ENCODE measurements at places on chromosomes 2 and 18. TPM values are rescaled to one million over a fixed set of nuclear protein-coding genes. Genes with fewer than 3 reads are reported as not detected.

The RIT2 gene
- polyA plus RNA-seq, result not detected

The SIX2 gene
- not detected for polyA plus RNA-seq

The DUSP2 gene
- 323 TPM for polyA plus RNA-seq

The MZT2B gene
- 71.5 TPM for polyA plus RNA-seq

The TSPYL6 gene
- not detected for polyA plus RNA-seq

The ZNF396 gene
- polyA plus RNA-seq, result 0.50 TPM

The PTPRN gene
- polyA plus RNA-seq, result 0.04 TPM

The APCDD1 gene
- 0.79 TPM for polyA plus RNA-seq

The RFTN2 gene
- polyA plus RNA-seq, result not detected

The ACP1 gene
- polyA plus RNA-seq, result 70.2 TPM

The TLX2 gene
- polyA plus RNA-seq, result not detected

The STPG4 gene
- polyA plus RNA-seq, result 0.31 TPM

The ESCO1 gene
- polyA plus RNA-seq, result 15.3 TPM

DNA sequence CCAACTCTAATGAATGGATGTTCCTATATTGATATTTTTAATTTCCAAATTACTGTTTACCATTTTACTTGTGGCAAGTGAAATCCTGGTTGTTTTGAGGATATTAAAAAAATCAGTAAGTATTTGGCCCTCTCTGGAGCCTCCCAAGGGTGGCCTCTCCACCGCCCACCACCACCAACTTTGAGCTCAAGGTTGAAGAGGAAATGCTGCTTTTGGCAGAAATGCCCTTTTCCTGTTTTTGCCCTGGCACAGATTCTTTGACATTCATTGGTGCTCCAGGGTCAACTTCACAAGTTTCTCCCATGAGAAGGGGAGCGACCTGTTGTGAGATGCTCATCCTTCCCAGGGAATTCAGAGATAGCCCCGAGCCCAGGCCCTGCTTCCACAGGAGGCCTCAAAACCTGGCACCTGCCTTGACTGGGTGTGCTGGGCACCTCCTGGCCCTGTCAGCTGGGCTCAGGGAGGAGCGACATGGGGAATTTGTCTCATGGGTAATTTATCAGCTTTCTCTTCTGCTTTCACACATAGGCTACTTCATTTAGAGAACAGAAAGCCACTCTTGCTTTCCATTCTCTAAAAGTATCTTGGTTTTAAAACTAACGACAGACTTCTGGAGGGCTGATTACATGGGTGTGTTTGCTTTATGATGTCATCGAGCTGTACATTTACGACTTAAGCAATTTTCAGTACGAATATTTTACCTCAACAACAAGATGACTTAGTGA is 6.9 kb downstream of the CD8A start:
- peak; percentile 59 for DNase-seq
- H3K36me3 ChIP-seq, result no peaks in the 10 kb centered on the region
- no peaks in the 10 kb centered on the region for H3K27me3 ChIP-seq
- H3K4me3 ChIP-seq, result no peak overlapping the region
- H3K27ac ChIP-seq, result no peak overlapping the region

GRCh38 chr2:206031162-206031784 is 54.7 kb downstream of the INO80D start:
- no peaks in the 10 kb centered on the region for H3K4me1 ChIP-seq
- peaks cover 35% of the 10 kb centered on the region for H3K36me3 ChIP-seq
- no peak overlapping the region for H3K27ac ChIP-seq
- H3K27me3 ChIP-seq, result no peaks in the 10 kb centered on the region
- no peak for DNase-seq
- H3K4me3 ChIP-seq, result no peak overlapping the region

GRCh38 chr18:28514699-28515098 is 337.8 kb upstream of the CDH2 start:
- H3K27me3 ChIP-seq, result no peaks in the 10 kb centered on the region
- H3K36me3 ChIP-seq, result no peaks in the 10 kb centered on the region
- no peak for DNase-seq

DNA sequence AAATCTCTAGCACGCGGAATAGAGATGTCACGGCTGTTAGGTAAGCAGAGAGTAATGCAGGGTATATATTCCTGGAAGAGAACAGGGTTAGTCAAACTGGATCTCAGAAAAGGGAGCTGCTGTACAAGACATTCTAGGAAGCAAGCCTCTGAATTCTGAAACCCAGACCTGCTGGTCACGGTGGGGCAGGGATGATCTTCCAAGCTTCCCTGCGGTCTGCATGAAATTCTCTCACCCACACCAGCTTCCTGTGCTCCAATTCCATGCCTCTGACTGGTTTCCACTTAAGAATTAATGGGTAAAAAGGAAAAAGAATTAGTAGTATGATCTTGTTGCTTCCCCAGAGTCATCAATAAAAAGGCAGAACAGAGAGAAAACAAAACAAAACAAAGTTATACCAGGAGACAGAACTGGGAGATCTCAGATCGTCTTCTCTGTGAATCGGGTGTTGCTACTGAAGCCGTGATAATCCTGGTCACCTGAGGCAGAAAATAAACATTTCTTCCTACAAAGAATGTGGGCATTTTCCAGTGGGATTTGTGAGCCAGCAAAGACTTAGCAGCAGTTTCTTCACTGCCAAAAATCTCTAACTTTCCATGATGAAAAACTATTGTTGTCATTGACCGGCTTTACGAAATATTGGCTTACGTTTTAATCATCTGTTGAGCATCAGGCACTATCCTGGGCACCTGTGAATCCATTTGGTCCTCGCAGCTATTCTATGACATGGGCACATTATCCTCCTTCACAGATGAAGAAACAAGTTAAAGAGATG is 5.3 kb upstream of the CYP27C1 start:
- peaks cover 8% of the 10 kb centered on the region for H3K4me1 ChIP-seq
- no peak overlapping the region for H3K27ac ChIP-seq
- H3K36me3 ChIP-seq, result no peaks in the 10 kb centered on the region

- peak overlapping the region; percentile 86 for H3K27ac ChIP-seq
- H3K4me3 ChIP-seq, result no peak overlapping the region
- H3K36me3 ChIP-seq, result no peaks in the 10 kb centered on the region
- H3K4me1 ChIP-seq, result peaks cover 29% of the 10 kb centered on the region
- DNase-seq, result no peak
- no peaks in the 10 kb centered on the region for H3K27me3 ChIP-seq
Observed at GRCh38 chr2:191618046-191618780, 59.7 kb upstream of the NABP1 start.

DNA sequence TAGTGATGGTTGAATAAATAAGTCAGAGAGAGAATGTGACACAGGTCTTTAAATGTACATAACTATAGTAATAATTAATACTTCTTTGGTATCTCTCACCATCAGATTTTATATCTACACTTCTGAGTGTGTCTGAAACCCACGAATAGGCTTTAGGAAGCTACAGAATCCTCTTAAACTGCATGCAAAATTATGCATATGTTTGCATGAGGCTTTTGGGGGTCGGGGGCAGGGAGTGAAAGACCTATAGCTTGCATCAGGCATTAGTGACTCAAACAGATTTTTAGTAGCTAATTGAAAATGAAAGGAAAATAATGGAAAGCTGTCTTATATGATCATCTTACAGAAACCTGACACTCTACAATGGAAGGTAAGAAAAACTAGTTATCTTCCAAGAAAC is 14.9 kb downstream of the LRPPRC start:
- no peak overlapping the region for H3K4me3 ChIP-seq
- H3K27ac ChIP-seq, result no peak overlapping the region
- no peaks in the 10 kb centered on the region for H3K27me3 ChIP-seq
- no peaks in the 10 kb centered on the region for H3K4me1 ChIP-seq
- H3K36me3 ChIP-seq, result peaks cover 42% of the 10 kb centered on the region

- H3K36me3 ChIP-seq, result peaks cover 8% of the 10 kb centered on the region
- H3K4me1 ChIP-seq, result peaks cover 83% of the 10 kb centered on the region
- H3K4me3 ChIP-seq, result no peak overlapping the region
- no peak for DNase-seq
- no peaks in the 10 kb centered on the region for H3K27me3 ChIP-seq
Observed at GRCh38 chr2:64929333-64929732, 59.9 kb upstream of the SLC1A4 start.

GRCh38 chr2:27428978-27429541 is 629 bp downstream of the NRBP1 start:
- H3K4me1 ChIP-seq, result peaks cover 15% of the 10 kb centered on the region
- peak overlapping the region; percentile 82 for H3K27ac ChIP-seq
- no peaks in the 10 kb centered on the region for H3K27me3 ChIP-seq
- H3K36me3 ChIP-seq, result peaks cover 1% of the 10 kb centered on the region
- peak overlapping the region; percentile 88 for H3K4me3 ChIP-seq
- no peak for DNase-seq

- peaks cover 4% of the 10 kb centered on the region for H3K36me3 ChIP-seq
- H3K27me3 ChIP-seq, result no peaks in the 10 kb centered on the region
Observed at GRCh38 chr18:63155169-63155852, 164.3 kb downstream of the BCL2 start.

DNA sequence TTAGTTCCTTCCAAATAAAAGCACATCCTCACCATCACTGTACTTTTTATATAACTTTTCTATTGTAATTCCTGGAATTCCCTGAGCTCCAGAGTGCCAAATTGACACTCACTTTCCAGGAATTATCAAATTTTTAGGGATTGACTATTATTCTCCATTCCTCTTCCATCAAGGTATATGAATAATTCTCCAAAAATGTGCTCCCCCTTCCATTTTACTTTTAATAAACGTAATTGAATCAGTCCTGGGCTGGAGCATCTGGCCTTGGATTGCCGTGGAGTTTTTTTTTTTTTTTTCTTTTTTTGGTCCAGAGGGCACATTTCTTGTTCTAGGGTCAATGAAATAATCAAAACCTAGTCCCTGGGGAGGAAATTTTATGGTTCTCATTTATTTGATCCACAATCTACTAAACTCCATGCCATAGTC is 304.3 kb downstream of the CDCA7 start:
- H3K4me1 ChIP-seq, result no peaks in the 10 kb centered on the region
- H3K27me3 ChIP-seq, result no peaks in the 10 kb centered on the region
- no peak overlapping the region for H3K27ac ChIP-seq
- DNase-seq, result no peak
- H3K36me3 ChIP-seq, result no peaks in the 10 kb centered on the region

GRCh38 chr2:34997779-34998178 is 1357.8 kb upstream of the CRIM1 start:
- no peak overlapping the region for H3K4me3 ChIP-seq
- no peaks in the 10 kb centered on the region for H3K36me3 ChIP-seq
- no peaks in the 10 kb centered on the region for H3K27me3 ChIP-seq
- H3K4me1 ChIP-seq, result no peaks in the 10 kb centered on the region

DNA sequence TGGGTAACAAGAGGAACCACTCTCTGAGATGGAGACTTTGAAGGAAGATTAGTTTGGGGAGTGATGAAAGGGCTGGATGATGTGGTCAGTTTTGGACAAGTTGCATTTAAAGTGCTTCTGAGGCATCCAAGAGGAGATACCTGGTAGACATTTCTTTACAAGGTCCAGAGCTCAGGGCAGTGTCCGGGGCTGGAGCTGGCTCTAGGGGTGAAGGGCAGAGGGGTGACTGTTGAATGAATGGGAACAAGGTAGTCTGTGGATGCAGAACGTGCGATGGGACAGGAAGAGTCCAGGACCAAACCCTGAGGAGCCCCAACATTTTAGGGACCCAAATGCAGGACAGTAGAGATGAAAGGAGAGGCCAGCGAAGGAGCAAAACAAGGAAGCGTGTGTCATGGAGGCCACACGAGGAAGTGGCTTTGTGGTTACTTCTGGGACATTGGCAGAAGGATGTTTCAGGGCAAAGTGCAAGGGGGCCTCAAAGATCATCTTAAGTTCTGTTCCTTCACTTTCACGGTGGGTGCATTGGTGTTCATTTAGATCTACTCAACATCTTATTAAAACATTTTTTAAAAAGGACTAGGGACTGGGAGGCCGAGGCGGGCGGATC is 13.6 kb upstream of the GPR35 start:
- no peaks in the 10 kb centered on the region for H3K4me1 ChIP-seq
- DNase-seq, result no peak
- no peaks in the 10 kb centered on the region for H3K27me3 ChIP-seq
- no peak overlapping the region for H3K4me3 ChIP-seq
- H3K27ac ChIP-seq, result no peak overlapping the region

- no peak for DNase-seq
- peaks cover 16% of the 10 kb centered on the region for H3K4me1 ChIP-seq
- H3K27me3 ChIP-seq, result no peaks in the 10 kb centered on the region
- no peaks in the 10 kb centered on the region for H3K36me3 ChIP-seq
Observed at GRCh38 chr18:76453932-76454331, 41.1 kb downstream of the ZNF516 start.

- H3K27me3 ChIP-seq, result no peaks in the 10 kb centered on the region
- H3K36me3 ChIP-seq, result peaks cover 13% of the 10 kb centered on the region
- H3K4me3 ChIP-seq, result no peak overlapping the region
- no peak overlapping the region for H3K27ac ChIP-seq
- no peak for DNase-seq
Observed at GRCh38 chr2:121664086-121664485, 14.8 kb upstream of the CLASP1 start.

GRCh38 chr18:24176727-24177416 is 38.0 kb downstream of the CABYR start:
- H3K4me3 ChIP-seq, result peak overlapping the region; percentile 41
- H3K27me3 ChIP-seq, result no peaks in the 10 kb centered on the region
- peak; percentile 82 for DNase-seq
- peak overlapping the region; percentile 78 for H3K27ac ChIP-seq
- peaks cover 22% of the 10 kb centered on the region for H3K4me1 ChIP-seq

- no peaks in the 10 kb centered on the region for H3K27me3 ChIP-seq
- peak overlapping the region; percentile 83 for H3K27ac ChIP-seq
- peak overlapping the region; percentile 5 for H3K4me3 ChIP-seq
Observed at GRCh38 chr2:134253117-134253704, 661 bp upstream of the MGAT5 start.

- no peak overlapping the region for H3K4me3 ChIP-seq
- H3K27ac ChIP-seq, result no peak overlapping the region
- H3K36me3 ChIP-seq, result no peaks in the 10 kb centered on the region
- H3K27me3 ChIP-seq, result no peaks in the 10 kb centered on the region
- DNase-seq, result no peak
- no peaks in the 10 kb centered on the region for H3K4me1 ChIP-seq
Observed at GRCh38 chr2:131425231-131425941, 50.5 kb upstream of the TUBA3D start.

DNA sequence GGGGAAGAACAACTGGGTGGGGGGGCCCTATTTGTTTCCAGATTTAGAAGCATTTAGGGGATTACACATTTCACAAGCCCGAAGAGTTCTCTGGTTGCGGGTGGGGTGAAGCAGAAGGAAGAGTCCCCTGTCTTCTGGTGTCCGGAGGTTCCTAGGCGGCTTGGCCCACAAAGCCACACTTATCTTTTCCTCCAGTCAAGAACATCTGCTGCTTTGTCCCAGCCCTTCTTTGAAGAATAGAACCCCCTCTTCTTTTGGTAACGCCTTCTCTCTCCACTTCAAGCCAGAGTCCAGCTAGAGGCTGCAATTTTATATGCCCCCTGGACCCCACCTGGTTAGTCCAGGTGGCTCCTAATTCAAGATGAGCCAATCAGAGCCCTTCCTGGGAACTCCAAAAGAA is 15.8 kb downstream of the BOLA3 start:
- no peak overlapping the region for H3K27ac ChIP-seq
- H3K4me3 ChIP-seq, result no peak overlapping the region
- DNase-seq, result no peak
- no peaks in the 10 kb centered on the region for H3K27me3 ChIP-seq
- H3K36me3 ChIP-seq, result peaks cover 3% of the 10 kb centered on the region

Data from B cell (primary cell).